ENCODE measurements at places on chromosomes 7 and 10. TPM values are rescaled to one million over a fixed set of nuclear protein-coding genes. Genes with fewer than 3 reads are reported as not detected.

GRCh38 chr7:116097365-116098009, 66.9 kb upstream of the TFEC start:
- no peak for DNase-seq

DNA sequence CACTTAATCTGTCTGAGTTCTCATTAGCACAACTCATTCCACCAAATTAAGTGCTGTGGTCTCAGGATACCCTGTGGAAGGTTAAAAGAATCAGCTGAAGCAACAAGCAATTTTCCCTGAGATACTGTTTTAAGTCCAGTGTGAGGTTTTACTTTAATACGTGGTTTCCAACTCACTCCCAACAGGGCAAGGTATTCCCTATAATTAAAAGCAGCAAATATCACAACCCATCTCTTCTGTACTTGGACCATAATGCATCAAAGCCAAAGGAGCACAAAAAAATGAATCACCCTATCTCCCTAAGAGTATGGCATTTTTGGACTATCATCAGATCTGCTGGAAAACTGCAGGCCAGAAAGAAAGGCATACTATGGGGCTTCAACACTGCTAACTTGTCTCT, 4.9 kb downstream of the CADPS2 start:
- no peak for DNase-seq

- DNase-seq = no peak
These were observed 73.3 kb downstream of the FAM53B start for GRCh38 chr10:124670849-124671248.

GRCh38 chr10:97718178-97718577, 4.6 kb downstream of the MARVELD1 start:
- no peak for DNase-seq

GRCh38 chr10:33460505-33461294, 126.2 kb upstream of the NRP1 start:
- no peak for DNase-seq

ABCC2 gene
- total RNA-seq = 0.87 TPM

GALNT17 gene
- not detected for total RNA-seq
